Cortex of kidney (tissue), 1 donor: ENCODE measurements at places on chromosomes 12 and 14.

- no peak for DNase-seq
Measured at GRCh38 chr12:94248582-94248981, 100.2 kb downstream of the PLXNC1 start.

DNA sequence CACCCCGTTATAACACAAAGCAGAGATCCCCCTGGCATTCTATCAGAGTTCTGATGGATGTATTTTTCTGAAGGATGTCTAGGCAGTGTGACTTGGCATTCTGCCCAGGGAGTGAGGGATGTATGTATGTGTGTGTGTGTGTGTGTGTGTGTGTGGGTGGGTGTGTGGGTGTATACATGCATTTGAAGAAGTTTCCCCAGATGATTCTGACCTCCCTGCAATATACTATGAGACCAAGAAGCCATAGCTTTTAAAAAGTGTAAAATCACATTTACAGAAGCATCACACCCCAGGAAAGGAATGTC, 59.7 kb upstream of the NAP1L1 start:
- DNase-seq, result no peak

DNA sequence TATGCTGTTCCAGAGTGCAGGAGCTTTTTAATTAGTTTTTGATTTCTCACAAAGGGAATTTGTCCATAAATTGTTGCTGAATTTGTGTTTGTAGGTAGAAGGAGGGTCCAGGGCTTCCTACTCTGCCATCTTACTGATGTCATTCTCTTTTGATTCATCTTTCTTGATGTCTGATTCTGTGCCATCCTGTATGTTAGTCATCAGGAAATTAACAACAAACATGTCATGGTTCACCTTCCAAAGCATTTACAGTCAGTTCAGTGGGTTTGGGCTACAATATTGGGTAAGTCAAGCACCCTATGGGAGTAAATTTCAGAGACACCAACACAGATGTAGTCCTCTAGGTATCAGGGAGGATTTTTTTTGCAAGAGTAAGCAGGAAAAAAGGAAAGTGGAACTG, 135.2 kb upstream of the SLC38A2 start:
- DNase-seq, result no peak

DNA sequence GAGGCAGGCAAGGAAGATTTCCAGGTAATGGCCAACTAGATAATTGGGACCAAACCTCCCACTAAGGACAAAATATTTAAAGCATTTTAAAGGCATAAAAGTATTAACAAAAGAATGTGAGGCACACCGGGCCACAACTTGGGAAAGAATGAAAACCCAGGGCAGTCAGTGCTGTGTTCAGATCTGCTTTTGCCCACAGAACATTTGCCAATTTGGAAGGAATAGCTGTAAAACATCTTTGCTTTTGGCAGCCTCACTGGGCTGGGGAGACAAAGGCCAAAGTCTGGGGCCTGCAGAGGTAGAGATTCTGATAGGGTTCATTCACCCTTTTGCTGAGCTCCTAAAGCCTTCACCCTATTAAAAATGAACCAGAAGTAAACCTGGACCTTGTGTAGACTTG, 82.3 kb downstream of the SYNE3 start:
- DNase-seq, result no peak

DNA sequence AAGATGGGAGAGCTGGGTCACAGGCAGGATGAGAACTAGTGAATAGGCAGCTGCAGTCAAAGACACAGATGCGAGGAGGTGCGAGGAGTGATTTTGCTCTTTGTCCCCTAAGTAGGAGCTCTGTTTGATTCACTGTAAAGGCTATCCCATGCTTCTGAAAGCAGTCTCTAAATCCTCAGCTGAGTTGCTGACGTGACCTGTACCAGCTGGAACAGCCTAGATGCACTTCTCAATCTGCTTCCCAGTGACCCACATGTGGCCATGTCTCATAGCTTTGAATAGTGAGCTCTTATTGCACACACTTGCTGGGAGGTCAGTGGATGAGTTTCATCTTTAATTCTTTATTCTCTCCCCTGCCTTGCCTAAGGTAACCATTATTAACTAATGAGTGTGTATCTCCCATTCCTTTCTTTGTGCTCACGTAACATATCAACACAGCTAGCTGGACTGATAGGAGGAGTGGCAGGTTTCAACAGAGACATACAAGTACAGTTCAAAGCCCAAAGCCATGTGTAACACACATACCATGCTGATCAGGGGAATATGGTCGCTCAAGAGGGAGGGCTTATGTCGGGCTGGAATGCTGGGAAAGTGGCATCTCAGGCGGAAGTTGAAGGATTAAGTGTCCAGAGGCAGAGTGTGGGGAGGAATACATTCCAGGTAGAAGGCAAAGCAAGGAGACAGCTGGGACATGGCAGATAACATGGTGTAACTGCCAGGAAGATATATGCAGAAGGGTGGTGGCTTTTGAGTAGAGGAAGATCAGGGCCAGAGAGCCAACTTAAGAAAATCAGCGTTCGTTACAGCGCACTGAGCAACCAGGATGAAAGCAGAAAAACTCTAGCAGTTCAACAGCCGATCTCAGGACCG, 15.4 kb upstream of the YY1 start:
- no peak for DNase-seq

DNA sequence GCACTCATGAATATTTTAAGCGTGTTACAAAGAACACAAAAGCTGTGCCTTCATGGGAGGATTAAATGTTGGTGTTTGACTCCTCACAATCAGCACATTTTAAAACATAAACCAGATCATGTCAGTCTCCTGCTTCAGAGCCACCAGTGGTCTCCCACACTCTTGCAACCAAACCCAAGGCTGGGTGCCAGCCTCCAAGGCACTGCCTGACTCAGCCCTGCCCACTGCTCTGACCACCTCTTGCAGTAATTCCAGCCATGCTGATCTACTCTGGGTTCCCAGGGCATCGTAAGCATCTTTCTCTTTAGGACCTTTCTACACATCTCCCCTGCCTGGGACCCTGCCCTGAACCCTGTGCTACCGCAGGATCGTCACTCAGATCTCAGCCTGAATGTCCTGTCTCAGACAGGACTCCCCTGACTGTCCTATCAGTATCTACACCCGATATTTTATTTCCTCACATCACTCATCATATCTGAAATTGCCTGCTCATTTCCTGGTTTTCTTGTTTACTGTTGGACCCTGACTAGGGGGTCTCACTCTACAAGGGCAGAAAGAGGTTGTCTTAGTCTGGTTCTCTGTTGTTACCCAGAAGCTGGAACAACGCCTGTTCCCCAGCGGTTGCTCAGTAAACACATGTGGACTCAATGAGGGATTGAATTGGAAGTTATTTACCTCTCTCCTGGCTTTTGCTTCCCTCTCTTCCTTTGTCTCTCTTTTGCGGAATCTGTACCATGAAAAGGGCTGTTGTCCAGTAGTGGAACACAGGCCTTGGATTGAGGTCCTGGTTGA, 449.8 kb downstream of the RAD51B start:
- DNase-seq, result no peak

DNA sequence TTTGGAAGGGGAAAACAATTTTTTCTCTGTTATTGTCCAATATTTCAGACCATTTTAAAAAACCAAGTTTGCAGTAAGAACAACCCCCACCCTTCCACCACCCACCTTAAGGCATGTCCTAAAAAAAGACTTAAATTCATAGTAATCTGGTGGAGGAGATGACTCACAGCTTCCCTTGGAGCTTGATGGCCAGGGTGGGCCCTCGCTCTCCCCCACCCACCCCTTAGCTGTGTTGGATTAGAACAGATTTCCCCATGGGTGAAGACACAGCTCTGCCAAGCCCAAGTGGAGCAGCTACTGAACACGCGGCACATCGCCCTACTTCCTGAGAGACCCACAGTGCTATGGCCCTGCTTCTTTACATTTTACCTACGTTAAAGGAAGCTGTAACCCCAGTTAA, 140.3 kb downstream of the GCH1 start:
- no peak for DNase-seq

GRCh38 chr14:96592591-96593386, 90.6 kb downstream of the PAPOLA start:
- DNase-seq, result no peak
